Skin of body (tissue), 3 donors: ENCODE measurements at places on chromosomes 11 and 22. TPM values are rescaled to one million over a fixed set of nuclear protein-coding genes. Genes with fewer than 3 reads are reported as not detected.

DNA sequence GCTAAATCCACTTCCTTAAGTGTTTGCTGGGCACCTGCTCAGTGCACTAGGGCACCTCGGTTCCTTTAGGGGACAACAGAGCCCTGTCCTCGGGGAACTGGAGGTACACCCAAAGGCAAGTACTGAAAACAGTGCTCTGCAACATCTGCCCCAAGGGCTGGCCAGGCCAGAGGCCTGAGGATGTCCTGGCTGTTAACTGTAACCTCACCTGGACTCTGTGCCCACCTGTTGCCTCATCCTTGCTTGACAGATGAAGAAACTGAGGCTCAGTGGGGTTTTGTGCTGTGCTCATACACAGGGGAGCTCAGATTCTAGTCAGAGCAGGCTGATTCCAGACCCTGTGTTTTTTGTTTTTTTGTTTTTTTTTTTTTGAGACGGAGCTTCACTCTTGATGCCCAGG lies 2.6 kb downstream of the SEC14L4 start:
- no peak for DNase-seq

DNA sequence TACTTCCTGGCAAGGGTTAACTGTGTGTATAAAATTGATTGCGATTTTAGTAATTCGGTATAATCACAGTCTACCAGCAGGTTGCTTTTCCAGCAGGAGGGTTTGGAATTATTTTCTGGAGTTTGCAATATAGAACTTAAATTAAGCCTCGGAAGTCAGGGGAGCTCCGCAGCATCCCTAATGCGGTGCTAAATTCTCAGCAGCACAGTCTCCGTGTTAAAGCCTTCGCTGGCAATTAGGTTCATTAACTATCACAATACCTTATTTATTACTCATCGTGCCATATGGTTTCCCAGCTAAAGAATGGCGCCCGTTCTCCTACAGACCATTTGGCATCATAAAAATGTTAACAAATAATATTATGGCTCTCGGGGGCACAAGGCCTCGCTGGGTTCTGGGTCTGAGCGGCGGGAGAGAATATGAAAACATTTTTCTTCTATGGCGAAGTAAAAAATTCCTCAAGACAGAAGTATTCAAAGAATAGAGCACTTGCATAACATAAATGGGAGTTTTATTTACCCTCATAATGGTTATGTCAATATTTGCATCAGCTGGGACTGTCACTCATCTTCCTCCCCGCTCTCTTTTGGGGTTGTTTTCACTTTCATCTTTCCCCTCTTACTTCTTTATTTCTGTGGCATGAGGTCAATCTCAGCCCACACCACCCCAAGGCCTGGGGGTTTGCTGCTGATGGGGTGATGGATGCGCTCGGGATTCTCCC lies 28.1 kb upstream of the ZBTB16 start:
- no peak for DNase-seq

DNA sequence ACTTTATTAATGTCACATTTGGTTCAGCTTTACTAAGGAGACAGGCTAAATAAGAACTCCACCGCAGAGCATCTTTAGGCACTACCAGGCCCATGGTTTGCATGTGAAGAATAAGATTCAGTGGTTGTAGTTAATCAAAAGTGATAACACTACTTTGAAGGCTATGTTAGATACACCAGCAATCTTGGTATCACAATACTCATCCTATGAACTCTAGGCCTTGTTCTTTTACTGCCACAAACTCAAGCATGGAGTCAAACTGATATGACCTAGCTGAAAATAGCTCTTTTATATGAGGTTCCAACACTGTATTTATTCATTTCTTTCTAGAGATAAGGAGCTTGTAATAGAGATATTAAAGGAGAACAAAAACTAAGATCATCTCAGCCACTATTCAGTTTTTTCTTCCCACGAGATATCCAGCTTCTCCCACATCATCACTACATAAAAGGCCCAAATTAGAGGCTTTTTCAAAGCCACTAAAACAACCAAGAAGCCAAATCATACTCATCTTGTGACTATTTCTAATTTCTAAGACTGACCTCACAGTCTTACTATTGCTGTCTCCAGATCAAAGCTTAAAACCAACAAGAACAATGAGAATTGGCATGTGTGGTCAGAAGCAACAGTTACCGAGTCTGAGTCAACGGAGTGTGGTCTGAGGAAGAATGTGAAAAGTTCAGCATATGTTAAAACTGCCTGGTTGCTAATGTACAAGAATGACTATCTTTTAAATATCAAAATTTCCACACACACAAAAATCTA lies 25.1 kb upstream of the GUCY1A2 start:
- DNase-seq: no peak

- no peak for DNase-seq
Measured at GRCh38 chr11:65430406-65431217, 8.0 kb downstream of the NEAT1 start.

- DNase-seq: no peak
Measured at GRCh38 chr11:65423516-65424204, 1.1 kb downstream of the NEAT1 start.

DNA sequence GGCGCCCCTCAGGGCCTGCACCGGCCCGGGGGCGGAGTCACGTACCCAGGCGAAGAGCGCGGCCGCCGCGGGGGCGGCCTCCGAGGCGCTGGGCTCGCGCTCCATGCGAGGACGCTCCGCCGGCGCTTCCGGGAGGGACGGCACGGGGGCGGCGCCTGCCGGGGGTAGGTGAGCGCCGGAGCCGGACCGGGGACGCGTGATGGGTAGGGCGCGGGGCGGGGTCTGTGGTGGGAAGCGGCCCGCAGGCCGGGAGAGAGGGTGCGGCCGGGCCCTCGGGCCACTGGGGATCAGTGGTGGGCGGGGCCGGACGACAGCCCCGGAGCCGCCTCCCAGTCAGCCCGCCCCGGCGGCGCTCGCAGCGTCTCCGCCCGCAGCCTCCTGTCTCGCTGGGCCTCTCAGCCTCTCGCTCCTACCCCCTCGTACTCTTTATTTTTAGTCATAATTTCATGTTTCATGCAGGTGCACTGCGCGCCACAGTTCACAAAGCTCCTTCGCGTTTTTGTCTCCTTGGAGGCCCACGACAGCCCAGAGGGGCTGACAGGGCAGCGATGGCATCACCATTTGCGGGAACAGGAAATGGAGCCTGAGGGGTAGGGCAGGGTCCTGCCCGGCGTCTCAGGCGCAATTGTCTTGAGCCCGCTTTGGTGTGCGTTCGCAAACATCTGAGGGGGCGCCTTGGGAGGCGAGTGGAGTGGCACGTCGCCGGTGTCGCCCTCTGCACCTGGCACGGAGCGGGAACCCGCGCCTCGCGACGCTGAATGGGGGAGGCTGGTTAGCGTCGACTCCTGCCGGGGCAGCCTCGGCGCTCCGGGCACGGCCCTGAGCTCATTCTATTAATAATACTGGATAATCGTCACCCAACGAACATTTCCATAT lies at the start of gene SERGEF:
TSS of gene SERGEF (minus strand) at position 142 of the 876 bp plus-strand sequence. CDS start at position 105, 37 bp downstream.
- peak; percentile 34 for DNase-seq

DNA sequence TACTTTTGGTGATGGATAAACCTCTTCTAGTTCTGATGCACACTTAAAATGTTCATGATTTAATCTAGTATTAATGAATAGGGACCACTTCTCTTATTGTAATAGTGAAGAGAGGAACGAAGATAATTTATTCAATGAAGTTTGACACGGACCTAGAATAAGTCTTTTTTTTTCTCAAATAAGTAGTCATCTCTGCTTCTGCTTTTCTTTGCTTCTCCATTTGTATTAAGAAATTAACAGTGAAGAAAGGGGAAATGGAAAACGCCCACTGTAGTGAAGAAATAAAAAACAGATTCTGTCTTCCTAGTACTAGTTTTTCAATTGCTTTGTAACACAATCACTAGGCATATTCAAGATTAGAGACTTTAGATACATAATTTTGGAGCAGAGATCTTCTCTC lies 73.0 kb downstream of the CD44 start:
- DNase-seq: no peak

- DNase-seq: no peak
Measured at GRCh38 chr11:123161376-123162030, 33.5 kb downstream of the CLMP start.

GRCh38 chr11:61495801-61496601 lies 12.5 kb upstream of the LRRC10B start:
- no peak for DNase-seq

GRCh38 chr22:30230787-30231461 lies 15.6 kb downstream of the LIF start:
- no peak for DNase-seq

BLID gene
- total RNA-seq: 2.8 TPM

ELF5 gene
- total RNA-seq: 25.5 TPM

PRR33 gene
- 0.20 TPM for total RNA-seq
